Activated CD8-positive, alpha-beta memory T cell treated with anti-CD3 and anti-CD28 coated beads for 36 hours (primary cell): ENCODE measurements at places on chromosomes 3 and 15. TPM values are rescaled to one million over a fixed set of nuclear protein-coding genes. Genes with fewer than 3 reads are reported as not detected.

The CCDC51 gene
- total RNA-seq, result 28.3 TPM

The SEMA3G gene
- total RNA-seq, result 0.19 TPM

The NTRK3 gene
- total RNA-seq, result not detected

The CHRNB4 gene
- total RNA-seq, result not detected

The UROC1 gene
- not detected for total RNA-seq

The CEMIP gene
- not detected for total RNA-seq

The SLC9C1 gene
- not detected for total RNA-seq

The ZPLD1 gene
- not detected for total RNA-seq

The CTXND1 gene
- not detected for total RNA-seq

The MFSD1 gene
- total RNA-seq, result 27.5 TPM

The TNNC1 gene
- total RNA-seq, result 2.1 TPM

The TMEM212 gene
- total RNA-seq, result not detected

The MAGEL2 gene
- not detected for total RNA-seq

The ZNF774 gene
- 1.1 TPM for total RNA-seq

The GPR160 gene
- 3.7 TPM for total RNA-seq

The OIP5 gene
- 18.7 TPM for total RNA-seq

The IFT57 gene
- 44.2 TPM for total RNA-seq

The CACNA2D3 gene
- not detected for total RNA-seq

The ANKRD63 gene
- total RNA-seq, result 0.17 TPM

The CLDND1 gene
- total RNA-seq, result 240 TPM

The CPA3 gene
- not detected for total RNA-seq

The PPARG gene
- total RNA-seq, result 0.53 TPM

The DAZL gene
- total RNA-seq, result 0.08 TPM

The ENTPD3 gene
- not detected for total RNA-seq

The GPR176 gene
- 0.06 TPM for total RNA-seq

The WDR93 gene
- not detected for total RNA-seq
